Skin of body (tissue), 3 donors: ENCODE measurements at places on chromosomes 3 and 15.

- DNase-seq: no peak
These were observed 775.9 kb downstream of the AGBL1 start for GRCh38 chr15:86855307-86856291.

DNA sequence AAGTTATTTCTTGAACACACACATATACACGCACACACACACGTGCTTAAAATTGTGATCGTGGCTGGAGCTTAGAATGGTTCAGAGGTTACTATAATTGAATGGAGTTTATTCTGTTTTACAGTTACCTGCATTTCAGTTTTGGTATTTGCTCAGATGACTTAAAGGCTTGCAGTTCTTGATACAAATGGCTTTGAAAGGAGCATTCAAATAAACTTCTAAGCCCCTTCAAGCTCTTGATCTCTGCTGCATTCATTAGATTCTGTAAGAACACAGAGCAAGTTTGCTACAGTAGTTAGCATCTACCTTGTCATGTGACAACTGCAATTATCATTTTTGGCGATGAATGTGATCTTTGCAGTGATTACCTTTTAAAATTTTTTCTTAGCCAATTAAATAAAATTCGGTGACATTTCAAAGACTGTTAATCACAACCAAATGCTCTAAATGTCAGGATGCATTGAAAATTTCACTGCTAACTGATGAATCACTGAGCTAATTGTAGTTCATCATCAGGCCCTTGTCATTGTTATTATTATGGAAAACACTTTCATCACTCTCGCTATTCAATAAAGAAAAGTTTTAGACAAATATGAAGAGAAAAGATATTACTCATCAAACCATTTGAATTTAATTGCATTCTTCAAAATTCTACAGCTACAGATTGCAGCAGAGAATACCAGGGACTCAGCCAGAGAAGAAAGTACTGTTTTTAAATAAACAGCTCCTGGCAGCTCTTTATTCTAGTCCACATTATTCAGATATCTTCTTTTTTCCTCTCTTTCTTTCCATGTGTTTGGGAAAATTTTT, 296.1 kb downstream of the LRTM1 start:
- DNase-seq: no peak

- DNase-seq: no peak
These were observed 48.1 kb downstream of the ALCAM start for GRCh38 chr3:105414841-105415240.

- DNase-seq: no peak
These were observed 15.0 kb downstream of the FRMD4B start for GRCh38 chr3:69370901-69371301.

- DNase-seq: no peak
These were observed 6.9 kb upstream of the GHRL start for GRCh38 chr3:10299679-10300078.

- DNase-seq: no peak
These were observed 5.4 kb downstream of the ISL2 start for GRCh38 chr15:76342058-76342381.

DNA sequence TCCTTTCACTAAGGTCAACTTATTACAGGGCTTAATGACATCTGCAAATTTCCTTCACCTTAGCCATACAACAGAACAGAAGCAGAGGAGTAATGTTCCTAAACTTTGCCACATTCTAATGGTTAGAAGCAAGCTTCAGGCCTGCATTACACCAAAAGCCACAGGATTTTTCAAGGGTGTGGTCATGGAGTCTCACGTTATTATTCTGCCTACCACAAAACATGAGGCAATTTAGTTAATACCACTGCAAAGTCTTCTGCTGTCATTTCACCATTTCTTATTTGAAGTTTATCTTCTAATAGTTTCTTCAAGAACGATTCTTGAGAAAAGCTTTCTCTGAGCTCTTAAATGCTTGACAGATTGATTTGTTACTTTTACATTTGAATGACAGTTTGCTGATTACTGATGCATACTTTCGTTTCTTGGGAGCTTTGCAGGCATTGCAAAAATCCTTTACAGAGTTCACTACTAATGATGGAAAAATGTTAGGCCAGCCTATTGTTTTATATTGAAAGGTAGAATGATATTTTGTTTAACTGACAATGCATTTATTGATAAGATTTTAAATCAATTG, 1257.1 kb downstream of the NSUN3 start:
- no peak for DNase-seq

DNA sequence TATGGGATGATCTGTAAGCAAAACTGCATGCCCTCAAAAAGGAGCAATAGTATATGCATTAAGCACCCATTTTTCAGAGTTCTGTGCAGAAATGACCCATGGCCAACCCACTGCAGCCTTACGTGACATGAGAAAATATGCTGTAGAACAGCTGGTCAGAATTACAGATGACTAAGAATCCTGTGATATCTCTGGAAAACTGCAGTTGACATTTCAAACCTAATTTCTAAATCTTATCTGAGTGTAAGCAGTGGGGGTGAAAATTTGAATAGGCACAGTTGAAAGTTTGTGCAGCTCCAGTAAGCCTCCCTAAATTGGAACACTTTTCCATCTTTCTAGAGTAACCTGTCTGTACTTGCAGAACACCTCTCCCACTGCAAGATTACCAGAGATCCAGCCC, 28.7 kb upstream of the COL6A6 start:
- DNase-seq: no peak

- DNase-seq: no peak
These were observed 132.3 kb downstream of the STAC start for GRCh38 chr3:36512555-36512954.

DNA sequence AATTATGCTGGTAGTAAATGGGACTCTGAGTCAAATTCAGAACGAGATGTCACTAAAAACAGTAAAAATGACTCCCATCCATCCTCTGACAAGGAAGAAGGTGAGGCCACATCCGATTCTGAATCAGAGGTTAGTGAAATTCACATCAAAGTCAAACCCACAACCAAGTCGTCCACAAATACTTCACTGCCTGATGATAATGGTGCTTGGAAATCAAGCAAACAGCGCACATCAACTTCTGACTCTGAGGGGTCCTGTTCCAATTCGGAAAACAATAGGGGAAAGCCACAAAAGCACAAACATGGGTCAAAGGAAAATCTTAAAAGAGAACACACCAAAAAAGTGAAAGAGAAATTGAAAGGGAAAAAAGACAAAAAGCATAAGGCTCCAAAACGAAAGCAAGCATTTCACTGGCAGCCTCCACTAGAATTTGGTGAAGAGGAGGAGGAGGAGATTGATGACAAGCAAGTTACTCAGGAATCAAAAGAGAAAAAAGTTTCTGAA, 15.1 kb upstream of the ZBTB47 start:
- no peak for DNase-seq

DNA sequence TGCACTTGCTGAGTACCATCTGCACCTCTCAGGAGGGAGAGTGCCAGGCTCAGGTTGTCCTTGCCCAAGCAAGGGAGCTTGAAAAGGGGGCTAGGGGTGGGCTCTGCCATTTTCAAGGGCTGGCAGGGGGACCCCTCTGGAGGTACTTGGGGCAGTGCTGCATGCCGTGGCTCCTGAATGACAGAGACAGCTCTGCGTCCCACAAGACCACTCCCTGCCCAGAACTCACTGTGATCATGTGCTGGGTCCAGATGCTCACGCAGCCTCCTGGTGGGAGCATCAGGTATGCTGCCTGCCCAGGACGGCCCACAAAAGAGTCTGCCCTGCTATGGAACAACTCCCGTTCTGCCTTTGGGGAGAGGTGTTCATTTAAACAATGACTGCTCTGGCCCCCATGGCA, 165.2 kb downstream of the GOLGA6L4 start:
- DNase-seq: no peak

DNA sequence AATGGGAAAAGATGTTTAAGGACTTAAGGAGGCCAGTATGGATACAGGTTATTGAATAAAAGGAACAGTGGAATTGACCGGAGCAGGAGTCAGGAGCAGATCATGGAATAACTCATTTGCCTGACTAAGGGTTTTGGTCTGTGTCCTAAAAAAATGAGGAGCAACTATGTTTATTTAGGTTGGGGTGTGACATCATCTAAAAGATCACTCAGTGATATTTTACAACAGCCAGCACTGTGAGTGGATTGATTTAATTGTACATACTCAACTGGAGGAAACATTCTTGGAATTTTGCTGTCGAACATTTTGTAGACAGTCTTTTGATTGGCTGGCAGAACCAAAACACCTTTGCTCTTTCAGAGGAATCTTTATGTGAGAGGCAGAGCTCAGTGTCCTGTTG, 348.6 kb upstream of the CDIN1 start:
- DNase-seq: no peak

DNA sequence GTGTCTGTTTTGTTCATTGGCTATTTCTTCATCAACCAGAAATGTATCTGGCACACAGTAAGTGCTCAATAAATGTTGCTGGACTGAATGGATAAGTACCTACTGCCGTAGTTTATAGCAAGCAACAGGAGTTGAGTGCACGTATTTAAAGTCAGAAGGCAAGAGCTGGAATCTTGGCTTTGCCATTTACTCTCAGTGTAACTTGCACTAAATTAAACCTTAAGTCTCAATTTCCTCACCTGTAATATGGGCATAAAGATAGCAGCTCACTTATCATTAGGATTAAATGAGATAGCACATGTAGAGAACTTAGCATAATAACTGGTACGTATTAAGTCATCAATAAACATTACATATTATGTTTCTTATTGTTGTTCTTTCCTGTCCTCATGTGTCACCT, 13.0 kb upstream of the FAM174B start:
- DNase-seq: no peak

- no peak for DNase-seq
These were observed 18.8 kb downstream of the MYL3 start for GRCh38 chr3:46844397-46844796.

DNA sequence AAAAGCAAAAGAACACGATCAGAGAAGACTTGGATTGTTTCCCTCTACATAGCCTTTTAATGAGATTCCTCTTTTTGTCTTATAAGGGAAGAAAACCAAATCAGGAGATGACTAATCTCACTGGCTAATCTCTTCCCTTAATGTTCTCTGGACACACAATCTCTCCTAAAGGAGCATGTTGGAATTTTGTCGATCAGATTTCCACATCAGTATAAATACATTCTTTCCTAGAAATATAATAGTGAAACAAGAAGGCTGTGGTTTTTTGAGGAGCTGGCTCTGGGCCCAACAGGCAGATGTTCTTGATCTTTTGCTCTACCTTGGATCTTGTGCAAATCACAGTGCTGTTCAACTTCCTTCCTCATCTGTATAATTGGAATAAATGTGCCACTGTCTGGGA, 94.0 kb downstream of the GTPBP8 start:
- DNase-seq: peak; percentile 90

DNA sequence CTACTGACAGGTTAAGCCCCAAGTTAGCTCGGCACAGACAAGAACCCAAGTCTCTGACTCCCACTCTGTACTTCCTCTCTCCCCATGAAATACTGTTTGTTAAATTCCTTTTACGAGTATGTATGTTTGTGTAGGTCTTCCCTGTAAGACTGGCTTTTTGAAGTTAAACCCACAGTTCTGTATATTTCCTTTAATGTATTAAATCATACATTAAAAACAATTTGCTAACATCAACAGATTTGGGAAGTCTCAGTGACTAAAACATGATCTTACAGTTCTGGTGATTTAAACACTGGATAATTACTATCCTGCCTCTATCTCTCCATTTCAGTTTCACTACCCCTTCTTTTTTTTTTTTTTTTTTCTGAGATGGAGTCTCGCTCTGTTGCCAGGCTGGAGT, 4.4 kb downstream of the CMTM6 start:
- DNase-seq: no peak

GRCh38 chr3:84547971-84548970, 410.5 kb upstream of the CADM2 start:
- no peak for DNase-seq
